ENCODE measurements at places on chromosomes 5 and 9.

GRCh38 chr5:55104036-55104772 lies 1.8 kb downstream of the GZMA start:
- no peak for DNase-seq

DNA sequence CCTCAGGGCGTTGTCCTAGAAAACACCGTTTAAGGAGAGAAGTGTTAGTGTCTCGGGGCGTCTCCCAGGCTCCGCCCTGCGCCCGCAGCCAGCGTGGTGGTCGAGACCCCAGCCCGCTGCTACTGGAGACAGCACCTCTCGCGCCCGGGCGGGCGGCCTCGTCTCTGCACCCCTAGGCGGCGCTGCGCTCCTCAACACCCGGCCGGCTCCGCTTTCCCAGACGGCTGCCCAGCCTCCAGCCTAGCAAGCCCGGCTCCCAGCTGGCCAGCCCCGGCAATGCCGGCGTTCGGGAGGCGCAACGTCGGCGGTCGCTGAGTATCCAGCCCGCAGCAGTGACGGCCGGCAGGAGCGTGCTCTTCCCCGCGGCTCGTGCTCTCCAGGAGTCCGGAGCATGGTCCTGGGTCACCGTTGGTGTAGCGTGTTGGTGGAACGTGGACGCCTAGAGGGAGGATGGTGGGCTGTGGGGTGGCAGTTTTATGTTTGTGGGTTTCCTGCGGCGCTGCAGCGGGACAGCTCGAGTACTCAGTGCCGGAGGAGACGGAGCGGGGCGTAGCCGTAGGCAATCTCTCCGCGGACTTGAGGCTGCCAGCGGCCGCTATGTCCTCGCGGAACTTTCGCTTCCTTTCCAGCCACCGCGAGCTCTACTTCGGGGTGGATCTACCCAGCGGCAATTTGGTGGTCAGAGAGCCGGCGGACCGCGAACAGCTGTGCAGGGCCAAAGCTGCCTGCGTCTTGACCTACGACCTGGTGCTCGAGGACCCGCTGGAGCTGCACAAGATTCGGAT lies 536 bp downstream of the PCDHAC1 start:
- DNase-seq: no peak

DNA sequence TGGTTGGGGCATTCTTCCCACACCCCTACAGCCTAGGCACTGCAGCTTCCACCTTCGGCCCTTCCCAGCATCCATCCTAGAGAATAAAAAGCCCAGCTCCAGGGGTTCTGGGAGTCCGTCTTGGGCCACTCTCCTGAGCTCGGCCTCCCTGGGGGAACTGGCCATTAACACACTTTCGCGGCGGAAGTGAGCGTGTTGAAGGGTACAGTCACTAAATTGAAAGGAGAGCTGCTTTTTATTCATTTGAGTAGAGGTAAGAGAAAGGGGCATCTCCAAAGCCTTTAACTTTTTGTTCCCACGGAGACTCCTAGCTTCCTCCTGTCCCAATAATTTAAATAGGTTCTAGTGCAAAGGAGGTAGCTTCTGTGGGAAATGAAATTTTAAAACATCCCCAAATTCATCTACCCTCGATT lies 31.0 kb upstream of the NFIB start:
- no peak for DNase-seq

- DNase-seq: no peak
Measured at GRCh38 chr9:28471261-28471660, 898.0 kb upstream of the C9orf72 start.

GRCh38 chr9:75490326-75490725 lies 400.1 kb upstream of the PCSK5 start:
- DNase-seq: no peak

- DNase-seq: no peak
Measured at GRCh38 chr5:79122973-79123372, 11.4 kb downstream of the BHMT start.

Measured in stimulated activated CD8-positive, alpha-beta memory T cell treated with anti-CD3 and anti-CD28 coated beads, Interleukin-12 subunit alpha, Interleukin-12 subunit beta, amount 100 ng/mL, for 1 hour (primary cell).